IPS DF 19.7 (cell line): ENCODE measurements at places on chromosomes 7 and 10.
A peak's percentile ranks its signal among the peaks of the same experiment; 100 is the strongest.

DNA sequence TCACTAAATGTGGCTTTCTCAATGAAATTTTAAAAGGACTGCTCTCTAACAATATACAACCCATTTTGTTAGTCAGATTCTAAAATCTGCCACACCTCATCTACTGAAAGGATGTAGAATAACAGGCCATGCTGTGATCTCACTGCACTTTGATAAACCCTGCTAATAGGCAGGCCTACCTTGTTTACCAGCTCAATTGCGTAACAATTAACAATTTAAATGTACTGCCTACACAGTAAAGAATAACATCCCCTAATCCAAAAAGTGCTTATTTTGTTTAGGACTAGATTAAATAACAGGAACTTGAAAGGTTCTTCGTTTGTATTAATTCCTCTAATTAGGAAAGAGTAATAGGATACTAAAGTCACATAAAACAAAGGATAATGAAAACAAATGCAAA lies 4.5 kb downstream of the SRI start:
- DNase-seq: no peak

GRCh38 chr10:121610798-121611323 lies 12.6 kb upstream of the FGFR2 start:
- no peak for DNase-seq

DNA sequence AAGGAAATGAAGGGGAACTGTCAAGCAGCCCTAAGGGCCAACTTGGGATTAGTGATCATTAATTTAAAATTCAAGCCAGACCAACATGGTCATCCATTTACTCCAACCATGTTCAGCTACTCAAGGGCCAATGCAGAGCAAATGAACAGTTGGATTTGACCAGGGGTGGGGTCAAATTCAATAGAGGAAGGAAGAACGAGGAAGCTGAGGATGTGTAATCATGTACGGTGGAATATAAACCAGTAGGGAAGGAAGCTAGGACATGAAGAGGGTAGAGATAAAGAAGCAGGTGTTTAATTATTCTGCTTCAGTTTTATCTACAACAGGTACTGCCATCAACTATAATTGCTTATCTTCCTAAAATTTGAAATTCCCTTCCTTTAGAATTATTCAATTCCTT lies 81.6 kb downstream of the HIBADH start:
- DNase-seq: no peak

GRCh38 chr7:50119815-50120637 lies 27.0 kb upstream of the ZPBP start:
- DNase-seq: peak; percentile 5

- DNase-seq: no peak
Observed at GRCh38 chr7:111409714-111410422, 152.4 kb downstream of the IMMP2L start.

GRCh38 chr10:121578965-121579364 lies 19.3 kb downstream of the FGFR2 start:
- DNase-seq: no peak

DNA sequence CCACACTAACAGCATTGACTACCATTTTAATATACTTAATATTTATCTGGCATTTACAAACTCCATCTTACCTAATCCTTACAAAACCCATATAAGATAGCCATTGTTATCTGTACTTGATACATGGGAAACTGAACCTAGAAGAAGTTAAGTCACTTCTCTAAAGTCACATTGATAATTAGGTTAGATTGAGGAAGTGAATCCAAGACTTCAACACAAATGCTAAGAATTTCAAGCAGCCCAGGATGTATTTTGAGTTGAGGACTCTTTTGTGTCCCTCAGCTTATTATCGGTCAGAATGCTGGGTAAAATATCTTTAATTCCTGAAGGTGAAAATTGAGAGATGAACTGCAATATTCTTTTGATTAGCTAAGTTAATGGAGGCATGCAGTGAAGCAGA lies 465.5 kb downstream of the PHTF2 start:
- no peak for DNase-seq

GRCh38 chr10:71799608-71800453 lies 26.5 kb upstream of the VSIR start:
- DNase-seq: no peak

DNA sequence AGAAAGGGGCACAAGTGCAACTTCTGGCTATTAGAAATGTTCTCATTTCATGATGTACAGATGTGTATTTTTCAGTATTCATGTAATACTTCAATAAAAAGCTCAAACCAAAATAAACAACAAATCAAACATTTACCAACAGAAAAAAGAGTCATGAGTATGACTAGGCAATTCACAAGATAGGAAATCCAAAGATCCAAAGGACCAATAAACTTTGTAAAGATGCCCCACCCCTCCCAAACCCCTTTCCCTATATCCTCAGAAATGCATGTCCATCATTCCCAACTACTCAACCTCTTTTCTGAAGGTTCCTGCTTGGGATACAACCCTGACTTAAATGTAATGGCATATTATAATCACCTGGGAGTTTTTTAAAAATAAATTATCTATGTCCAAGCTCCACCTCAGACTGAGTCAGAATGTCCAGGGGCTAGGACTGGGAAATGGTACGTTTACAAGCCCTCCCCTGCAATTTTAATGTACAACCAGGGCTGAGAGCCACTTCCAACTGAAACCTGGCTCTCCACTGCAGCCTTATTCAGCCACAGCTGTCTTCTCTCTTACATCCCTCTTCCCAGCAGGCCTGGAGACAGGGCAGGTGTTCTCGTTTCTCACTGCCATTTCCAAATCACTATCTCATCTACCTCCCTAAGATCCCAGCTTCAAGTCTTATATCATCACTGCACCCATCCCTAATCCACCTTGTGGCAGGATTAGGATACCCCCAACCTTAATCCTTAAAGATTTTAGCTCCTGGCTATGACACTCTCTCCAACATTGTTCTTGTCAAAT lies 36.5 kb downstream of the COA1 start:
- no peak for DNase-seq

- DNase-seq: no peak
Observed at GRCh38 chr7:55884321-55884720, 2.9 kb upstream of the ZNF713 start.

DNA sequence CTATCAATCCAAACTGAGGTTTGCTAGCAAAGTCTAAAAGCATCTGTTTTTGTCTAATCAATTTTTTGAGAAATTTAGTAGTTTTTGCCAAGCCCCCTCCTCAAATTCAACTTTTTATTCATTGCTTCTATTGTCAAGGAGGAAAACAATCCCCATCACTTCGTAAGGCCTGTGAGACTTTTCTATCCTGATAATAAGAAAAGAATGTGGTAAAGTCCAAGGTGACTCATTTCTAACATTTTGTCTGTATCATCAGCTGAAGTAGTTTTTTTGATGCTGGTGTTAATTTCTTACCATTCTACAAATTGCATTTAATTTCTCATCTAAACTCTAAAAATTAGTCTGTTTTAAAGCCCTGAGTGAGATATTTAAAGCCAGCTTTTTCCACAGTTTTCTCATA lies 11.7 kb downstream of the ANK3 start:
- DNase-seq: no peak

GRCh38 chr10:124359336-124359832 lies 59.3 kb downstream of the OAT start:
- DNase-seq: no peak

- DNase-seq: no peak
Observed at GRCh38 chr7:54769203-54769602, 10.2 kb upstream of the SEC61G start.

GRCh38 chr10:98097616-98098015 lies 36.8 kb upstream of the R3HCC1L start:
- no peak for DNase-seq

DNA sequence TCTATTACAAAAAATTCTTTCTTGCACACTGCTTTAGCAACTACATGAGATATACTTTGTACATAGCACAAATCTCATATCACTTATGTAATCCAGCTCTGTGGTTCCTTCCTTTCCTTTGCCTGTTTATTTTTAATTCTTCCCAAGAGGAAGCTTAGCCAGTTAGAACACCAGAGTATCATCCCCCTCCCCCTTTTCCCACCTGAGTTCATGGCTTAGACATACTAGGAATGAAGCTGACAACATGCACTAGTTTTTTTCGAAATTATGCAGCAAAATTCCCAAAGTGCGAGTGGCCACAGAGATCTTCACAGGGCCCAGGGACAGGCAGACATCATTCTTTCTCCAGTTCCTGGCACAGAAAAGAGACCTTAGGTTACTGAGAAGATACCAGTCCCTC lies 17.8 kb downstream of the CAV1 start:
- DNase-seq: no peak

DNA sequence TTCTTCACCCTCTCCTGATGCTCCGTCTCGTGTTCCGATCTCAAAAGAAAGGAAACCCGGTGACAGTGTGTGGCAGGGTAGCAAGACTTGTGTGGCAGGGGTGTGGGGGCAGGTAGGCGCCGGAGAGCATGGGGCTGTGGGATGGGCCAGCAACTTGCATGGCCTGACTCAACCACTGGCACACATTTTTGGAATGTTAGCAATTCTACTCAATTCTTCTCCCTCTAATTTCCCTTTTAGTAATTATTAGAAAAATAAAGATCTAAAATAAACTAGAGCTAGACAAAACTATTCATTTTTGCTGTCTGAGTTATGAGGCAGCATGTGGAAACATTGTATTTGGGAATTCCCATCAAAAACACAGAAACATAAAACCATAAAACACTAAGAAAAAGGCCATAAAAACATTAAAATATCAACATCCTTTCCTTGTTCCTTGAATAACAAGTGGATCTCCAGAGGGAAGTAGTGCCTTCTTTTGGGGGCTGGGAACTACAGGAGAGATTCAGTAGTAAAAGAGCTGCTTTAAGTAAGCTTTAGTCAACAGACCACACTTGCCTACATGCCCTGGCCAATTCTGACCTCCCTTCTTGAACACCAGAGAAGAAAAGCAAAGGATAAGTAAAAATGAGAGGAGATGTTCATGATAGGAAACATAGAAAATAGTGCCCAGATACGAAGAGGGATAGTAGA lies 21.8 kb downstream of the SEMA3C start:
- no peak for DNase-seq

DNA sequence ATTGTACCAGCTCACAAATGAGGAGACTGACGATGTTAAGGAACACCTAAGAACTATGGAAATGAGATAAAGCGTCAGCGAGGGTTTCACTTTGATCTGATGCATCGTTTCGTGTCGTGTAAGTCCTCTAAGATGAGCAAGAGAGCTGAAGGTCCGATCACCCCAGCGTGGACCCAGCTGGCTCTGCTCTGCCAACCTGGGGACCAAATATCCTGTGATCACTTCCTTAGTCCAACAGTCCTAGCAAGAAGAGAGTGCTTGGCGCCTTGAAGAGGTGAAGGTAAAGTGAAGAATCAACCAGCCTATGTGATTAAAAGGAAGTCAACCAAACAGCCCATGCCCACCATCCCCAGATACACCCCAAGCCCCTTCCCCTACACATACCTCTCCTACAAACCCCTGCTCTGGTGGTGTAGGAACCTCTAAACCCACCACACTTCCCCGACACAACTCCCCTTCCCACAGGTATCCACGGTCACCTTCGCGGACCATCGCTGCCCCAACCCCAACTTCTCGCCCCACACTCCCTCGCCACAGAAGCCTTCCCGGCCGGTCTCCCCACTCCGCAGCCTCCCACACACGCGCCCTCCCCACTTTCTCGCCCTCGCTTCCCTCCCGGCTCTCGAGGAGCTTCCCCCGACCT lies 722 bp downstream of the UPF2 start:
- no peak for DNase-seq

- no peak for DNase-seq
Observed at GRCh38 chr7:106367018-106367420, 82.2 kb upstream of the NAMPT start.

DNA sequence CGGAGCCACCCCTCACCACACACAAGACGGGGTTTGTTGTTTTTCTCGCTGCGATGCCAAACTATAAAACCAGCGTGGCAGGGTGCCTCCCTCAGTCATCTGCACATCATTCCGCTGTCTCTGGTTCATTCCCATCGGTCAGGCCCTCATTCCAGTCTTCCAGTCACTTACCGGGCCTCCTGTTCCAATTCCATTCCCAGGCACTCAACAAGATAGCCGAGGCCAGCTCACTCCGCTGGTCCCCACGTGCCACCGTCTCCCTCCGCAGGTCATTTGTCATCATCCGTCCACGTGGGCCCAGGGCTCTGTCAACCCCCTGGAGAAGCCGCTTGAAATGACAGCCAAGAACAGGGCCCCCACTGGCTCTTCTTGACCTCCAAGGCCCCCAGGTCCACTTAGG lies 6.1 kb upstream of the TMEM184A start:
- no peak for DNase-seq

DNA sequence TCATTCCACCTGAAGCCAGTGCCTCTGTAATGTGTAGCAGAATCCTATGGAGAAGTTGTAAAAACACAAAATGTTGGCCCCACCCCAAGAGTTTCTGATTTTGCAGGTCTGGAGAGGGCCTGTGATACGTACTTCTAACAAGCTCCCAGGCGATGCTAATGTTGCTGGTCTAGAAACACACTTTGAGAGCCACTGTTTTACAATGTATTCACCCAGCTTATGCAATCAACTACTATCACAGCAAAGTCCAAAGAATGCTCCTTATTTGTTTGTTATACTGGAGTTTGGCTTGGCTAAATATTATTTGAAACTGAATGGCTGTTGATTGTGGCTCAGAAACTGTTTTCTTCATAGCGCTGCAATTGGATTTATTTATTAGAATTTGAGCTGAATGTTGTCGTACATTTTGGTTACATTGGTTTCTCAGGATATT lies 44.3 kb downstream of the DNAJB9 start:
- DNase-seq: no peak

DNA sequence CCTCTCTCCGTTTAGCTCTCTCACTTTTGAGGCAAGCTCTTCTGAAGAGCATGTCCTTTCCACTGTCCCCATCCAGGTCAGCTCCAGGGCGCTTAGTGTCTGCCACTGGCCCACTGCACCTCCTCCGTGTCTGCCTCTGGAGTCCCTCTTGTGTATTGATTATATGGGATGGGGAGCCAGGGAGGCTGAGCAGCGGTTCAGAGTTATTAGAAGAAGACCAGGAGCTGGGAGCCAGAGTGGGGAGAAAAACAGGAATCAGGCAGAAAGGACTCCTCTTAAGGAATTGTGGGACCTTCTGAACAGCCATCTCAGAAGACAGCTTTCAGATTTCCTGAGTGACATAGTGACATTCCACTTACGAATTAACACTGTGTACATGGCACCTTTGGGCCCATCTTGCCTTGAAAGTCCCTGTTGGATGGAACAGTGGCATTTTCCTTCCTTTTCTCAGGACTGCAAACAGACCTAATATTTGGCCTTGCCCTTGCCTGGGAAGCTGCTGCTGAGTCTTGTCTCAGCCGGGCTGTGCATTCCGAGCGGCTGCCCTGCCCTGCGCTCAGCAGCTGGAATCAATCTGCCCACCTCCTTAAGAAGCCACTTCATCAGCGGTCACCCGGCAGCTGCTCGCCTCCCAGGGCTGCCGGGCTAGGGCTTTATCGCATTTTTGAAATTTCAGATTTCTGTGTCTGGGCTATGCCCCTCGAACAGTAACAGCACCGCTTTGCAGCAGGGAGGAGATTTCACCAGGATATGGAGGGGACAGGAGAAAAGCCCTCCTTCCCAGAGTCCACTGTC lies 81.1 kb upstream of the PRKG1 start:
- no peak for DNase-seq

DNA sequence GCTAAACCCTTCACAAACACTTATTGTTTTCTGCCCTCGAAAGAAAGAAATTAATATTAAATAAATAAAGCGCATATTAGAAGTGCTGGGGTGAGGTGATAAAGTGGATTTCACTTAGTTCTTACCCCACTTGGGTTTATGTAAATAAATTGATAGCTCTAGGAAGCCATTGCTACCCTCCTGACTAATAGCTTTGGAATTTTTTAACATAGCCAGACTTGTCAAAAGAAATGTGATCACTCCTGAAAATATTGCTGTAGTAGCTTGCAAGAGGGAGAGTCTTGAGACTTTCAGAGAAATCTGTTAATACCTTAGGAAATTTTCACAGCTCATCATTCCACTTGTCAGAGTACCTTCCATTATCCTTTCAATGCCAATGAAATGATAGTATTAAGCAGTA lies 7.6 kb downstream of the ARL5B start:
- DNase-seq: no peak
